ENCODE measurements at places on chromosomes 7 and 10.

- DNase-seq, result no peak
These were observed 595.0 kb downstream of the ARL4A start for GRCh38 chr7:13282377-13282980.

DNA sequence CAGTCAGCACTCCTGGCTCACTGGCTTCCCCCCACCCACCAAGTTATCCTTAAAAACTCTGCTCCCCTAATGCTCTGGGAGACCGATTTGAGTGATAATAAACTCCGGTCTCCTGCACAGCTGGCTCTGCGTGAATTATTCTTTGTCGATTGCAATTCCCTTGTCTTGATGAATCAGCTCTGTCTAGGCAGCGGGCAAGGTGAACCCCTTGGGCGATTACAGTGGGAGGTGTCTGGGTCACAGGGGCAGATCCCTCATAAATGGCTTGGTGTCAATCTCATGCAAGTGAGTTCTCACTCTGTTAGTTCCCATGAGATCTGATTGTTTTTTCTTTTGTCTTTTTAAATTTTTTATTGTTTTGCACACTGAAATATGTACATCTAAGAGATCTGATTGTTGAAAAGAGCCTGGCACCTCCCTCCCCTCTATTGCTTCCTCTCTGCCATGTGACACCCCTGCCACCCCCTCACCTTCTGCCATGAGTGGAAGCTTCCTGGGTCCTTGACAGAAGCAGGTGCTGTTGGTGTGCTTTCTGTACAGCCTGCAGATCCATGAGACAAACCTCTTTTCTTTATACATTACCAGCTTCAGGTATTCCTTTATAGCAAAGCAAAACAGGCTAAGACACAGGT, 20.5 kb downstream of the OTUD1 start:
- no peak for DNase-seq

- DNase-seq, result no peak
These were observed 3.4 kb downstream of the ZNF789 start for GRCh38 chr7:99476107-99476506.

DNA sequence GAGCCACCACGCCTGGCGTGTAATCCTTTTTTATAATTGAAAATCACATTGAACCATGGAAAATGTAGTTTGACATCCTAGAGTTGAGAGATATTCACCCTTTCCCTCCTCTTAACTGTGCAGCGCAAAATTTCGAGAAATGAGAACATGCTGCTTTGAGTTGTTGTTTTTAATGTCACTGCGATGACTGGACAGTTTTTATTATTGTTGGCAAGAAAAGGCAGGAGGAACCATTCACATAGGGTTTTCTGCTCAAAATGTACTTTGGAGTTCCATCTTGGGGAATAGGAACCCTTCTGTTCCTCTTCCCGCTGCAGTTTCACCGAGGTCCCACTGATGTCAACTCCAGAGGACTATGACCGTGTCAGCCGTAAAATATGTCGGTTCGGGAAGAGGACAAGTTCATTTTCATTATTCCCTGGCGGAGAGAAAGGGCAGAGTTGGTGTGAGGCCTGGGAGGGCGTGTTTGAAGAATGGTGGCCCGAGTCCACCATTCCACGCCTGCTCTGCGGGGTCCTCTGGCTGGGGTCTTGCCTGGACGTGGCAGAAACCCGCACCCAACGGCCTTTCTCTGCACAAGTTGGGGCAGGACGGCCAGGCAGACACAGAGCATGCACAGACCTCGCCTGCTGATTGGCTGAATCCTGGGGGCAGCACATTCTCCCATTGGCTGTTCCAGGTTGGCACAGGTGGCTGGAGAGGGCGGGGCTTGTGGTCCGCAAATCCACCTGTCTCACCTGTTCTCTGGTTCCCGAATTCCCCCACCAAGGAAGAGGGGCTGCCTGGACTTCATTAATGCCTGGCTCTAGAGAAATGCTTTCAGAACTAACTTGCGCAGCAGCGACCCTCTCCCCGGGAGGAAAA, 105.1 kb upstream of the TCF7L2 start:
- DNase-seq, result no peak

GRCh38 chr10:123804716-123805115, 86.9 kb downstream of the CPXM2 start:
- DNase-seq, result no peak

GRCh38 chr7:22663721-22664120, 63.3 kb upstream of the IL6 start:
- DNase-seq, result no peak

GRCh38 chr7:19248681-19249080, 103.5 kb upstream of the FERD3L start:
- DNase-seq, result no peak
